ENCODE measurements at places on chromosomes 12 and 14. TPM values are rescaled to one million over a fixed set of nuclear protein-coding genes. Genes with fewer than 3 reads are reported as not detected.

Gene TRPV4
- total RNA-seq, result 0.75 TPM

Gene LRCOL1
- total RNA-seq, result not detected

Gene VASH1
- 8.6 TPM for total RNA-seq

Gene FZD10
- 5.1 TPM for total RNA-seq

Gene KRT72
- not detected for total RNA-seq

Gene WNT1
- not detected for total RNA-seq

Gene SLCO1C1
- total RNA-seq, result not detected

Gene C14orf180
- total RNA-seq, result not detected

Gene PIWIL1
- 0.27 TPM for total RNA-seq

Gene DCN
- total RNA-seq, result 2.9 TPM

Gene RFLNA
- total RNA-seq, result 0.54 TPM

Gene FGD4
- 11.0 TPM for total RNA-seq

Gene LRTM2
- not detected for total RNA-seq

Gene PTPRO
- 3.7 TPM for total RNA-seq

Gene LALBA
- not detected for total RNA-seq

Gene GARIN6
- total RNA-seq, result not detected

Gene KCNJ8
- total RNA-seq, result 0.27 TPM

Gene BRAP
- total RNA-seq, result 18.8 TPM

Gene SLC25A47
- not detected for total RNA-seq

Gene PPP4R3A
- 58.5 TPM for total RNA-seq

Gene SDSL
- total RNA-seq, result 9.1 TPM

Gene CLEC6A
- total RNA-seq, result not detected

Gene TPPP2
- total RNA-seq, result not detected

Gene PIP4K2C
- total RNA-seq, result 96.0 TPM

Gene LRFN5
- 3.5 TPM for total RNA-seq
